ENCODE measurements at places on chromosomes 13 and 19. TPM values are rescaled to one million over a fixed set of nuclear protein-coding genes. Genes with fewer than 3 reads are reported as not detected.

GRCh38 chr13:51541809-51542258, 42.4 kb upstream of the WDFY2 start:
- no peak for DNase-seq

GRCh38 chr19:50427997-50428425, 4.7 kb upstream of the MYBPC2 start:
- DNase-seq: no peak

DNA sequence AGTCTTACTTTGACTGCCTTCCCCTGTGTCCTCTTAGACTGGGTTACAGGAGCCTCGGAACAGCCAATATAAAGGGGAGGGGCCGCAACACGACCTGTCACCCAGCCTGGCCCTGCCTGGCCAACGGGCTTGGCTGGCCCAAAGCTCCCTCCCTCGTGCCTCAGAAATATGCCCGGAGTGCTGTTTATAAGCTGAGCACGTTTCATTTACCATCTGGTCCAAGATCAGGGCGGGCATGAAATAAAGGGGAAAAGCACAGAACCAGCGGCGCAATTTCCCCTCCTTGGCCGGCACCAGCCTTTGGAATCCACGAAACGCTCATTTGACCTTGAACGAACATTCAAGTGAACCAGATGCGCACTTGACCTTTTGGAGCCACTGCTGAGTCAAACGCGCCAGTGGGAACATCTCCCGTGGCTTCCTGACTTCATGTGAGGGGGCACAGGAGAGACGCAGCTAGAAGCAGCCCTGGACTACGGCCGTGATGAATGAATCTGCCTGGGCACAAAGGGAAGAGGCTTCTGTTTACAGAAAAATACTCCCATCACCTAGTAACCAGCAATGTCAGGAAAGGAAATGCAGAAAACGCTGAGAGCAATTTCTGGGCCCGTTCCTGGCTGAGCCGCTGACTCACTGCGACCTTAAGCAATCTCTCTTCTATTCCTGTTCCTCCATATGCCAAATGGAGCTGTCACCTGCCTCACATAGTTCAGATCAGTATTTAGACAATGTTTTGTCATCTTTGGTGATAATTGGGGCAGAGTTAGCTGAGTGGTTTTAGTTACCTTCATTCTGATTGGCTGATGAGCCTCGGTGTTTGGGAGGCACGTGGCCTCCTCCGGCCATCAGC, 53.3 kb downstream of the RFX2 start:
- peak; percentile 31 for DNase-seq

GRCh38 chr19:16325161-16325527, 518 bp downstream of the KLF2 start:
- DNase-seq: no peak

- peak; percentile 52 for DNase-seq
These were observed 158.2 kb downstream of the NALCN start for GRCh38 chr13:101258071-101258470.

DNA sequence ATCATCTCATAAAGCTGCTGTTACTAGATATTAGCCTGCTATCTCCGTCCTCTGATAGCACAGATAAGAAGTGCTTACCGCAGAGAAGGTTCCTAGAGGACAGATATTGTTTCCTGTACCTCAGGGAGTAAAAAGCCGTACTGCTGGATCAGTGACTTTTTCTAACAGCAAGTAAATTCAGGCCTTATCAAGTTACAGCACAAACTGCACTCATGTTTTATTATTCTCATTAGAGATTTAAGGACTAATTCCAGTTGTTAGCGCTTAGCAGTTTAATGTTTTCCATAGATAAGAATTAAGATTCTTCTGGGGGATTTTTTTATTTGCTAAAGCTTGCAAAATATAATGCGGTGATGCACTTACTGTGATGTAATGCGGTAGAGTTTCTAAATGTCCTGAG, 119.0 kb upstream of the OBI1 start:
- DNase-seq: peak; percentile 63

DNA sequence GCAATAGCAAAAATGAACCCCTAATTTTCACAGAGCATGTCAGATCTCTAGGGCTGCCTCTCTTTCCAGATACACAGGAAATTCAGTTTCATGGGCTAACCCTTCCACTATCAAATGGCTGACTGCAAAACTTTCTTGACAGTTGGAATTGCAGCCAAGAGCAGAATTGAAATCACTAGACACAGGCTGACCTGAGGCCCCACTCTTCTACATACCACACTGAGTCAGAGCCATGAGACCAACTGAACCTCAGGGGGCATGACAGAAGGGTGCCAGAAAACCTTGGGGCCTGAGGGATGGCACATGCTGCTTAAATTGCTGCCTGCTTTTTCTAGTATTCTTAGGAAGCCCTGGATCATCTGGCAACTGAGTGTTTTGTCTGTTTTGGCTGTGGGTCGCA, 1.7 kb upstream of the DLEU7 start:
- no peak for DNase-seq

Gene NLRP11
- polyA plus RNA-seq: not detected

Gene WDR87
- polyA plus RNA-seq: 0.14 TPM

Gene KLK12
- polyA plus RNA-seq: not detected

Gene CYP2A6
- polyA plus RNA-seq: 0.48 TPM

Gene CEACAM4
- not detected for polyA plus RNA-seq

Gene MIPEP
- polyA plus RNA-seq: 13.7 TPM

Gene FLT3LG
- polyA plus RNA-seq: 4.8 TPM

Gene RGL3
- 9.9 TPM for polyA plus RNA-seq

Gene POGLUT2
- polyA plus RNA-seq: 13.5 TPM

Measured in spinal cord (tissue), 10 donors.